ENCODE measurements at places on chromosomes 4 and X.

DNA sequence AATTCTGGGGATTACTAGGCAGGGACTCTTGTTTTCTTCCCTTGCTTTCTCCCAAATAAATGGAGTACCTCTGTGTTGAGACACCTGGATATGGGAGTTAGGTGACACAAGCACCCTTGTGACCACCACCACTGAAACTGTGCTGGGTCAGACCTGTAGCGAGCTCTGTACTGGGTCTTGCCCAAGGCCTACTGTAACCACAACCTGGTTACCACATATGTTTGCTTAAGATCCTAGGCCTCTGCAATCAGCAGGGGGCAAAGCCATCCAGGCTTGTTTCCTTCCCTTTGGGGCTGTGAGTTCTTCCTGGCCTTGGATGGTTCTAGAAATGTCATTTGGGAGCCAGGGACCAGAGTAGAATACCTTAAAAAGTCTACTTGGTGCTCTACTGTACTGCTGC is 49.4 kb downstream of the LPAR4 start:
- no peak for DNase-seq

GRCh38 chr4:188780686-188781085 is 641.4 kb downstream of the TRIML1 start:
- no peak for DNase-seq

DNA sequence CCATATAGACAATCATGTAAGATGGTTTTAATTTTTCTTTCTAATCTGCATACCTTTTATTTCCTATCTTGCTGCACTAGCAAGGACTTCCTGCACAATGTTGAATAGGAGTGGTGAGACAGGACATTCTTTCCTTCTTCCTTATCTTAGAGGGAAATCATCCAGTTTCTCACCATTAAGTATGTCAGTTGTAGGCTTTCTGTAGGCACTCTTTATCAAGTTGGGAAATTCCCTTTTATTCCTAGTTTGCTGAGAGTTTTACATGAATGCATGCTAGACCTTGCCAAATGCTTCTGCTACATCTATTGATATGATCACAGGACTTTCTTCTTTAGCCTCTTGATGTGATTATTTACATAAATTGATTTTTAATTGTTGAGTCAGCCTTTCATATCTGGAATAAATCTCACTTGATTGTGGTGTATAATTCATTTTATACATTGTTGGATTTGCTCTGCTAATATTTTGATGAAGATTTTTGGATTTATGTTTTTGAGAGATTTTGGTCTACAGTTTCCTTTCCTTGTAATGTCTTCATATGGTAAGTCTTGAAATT is 23.8 kb downstream of the RNF175 start:
- DNase-seq = no peak

DNA sequence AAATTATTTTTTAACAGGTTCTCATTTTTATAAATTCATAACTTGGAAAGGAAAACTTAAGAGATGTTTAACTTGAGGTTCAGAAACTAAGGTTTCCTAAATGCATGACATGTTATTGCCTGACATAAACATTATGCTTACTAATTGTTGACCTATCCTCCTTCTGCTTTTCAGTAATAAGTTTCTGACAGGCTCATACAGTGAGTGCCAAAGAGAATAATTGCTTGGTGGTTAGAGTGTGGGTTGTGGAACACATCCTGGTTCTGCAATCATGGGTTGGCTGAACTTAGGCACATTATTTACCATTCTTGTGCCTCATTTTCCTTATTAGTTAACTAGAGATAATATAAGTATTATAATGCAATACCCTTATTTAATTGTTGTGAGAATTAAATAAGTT is 56.5 kb downstream of the BMPR1B start:
- DNase-seq = no peak

- peak; percentile 68 for DNase-seq
These were observed at the start of gene TRAM1L1 for GRCh38 chr4:117084866-117085701. TSS of gene TRAM1L1 (minus strand) at chr4:117085576. CDS start at chr4:117085393, 183 bp downstream.

GRCh38 chr4:98433691-98434090 is 172.5 kb downstream of the RAP1GDS1 start:
- DNase-seq = no peak

DNA sequence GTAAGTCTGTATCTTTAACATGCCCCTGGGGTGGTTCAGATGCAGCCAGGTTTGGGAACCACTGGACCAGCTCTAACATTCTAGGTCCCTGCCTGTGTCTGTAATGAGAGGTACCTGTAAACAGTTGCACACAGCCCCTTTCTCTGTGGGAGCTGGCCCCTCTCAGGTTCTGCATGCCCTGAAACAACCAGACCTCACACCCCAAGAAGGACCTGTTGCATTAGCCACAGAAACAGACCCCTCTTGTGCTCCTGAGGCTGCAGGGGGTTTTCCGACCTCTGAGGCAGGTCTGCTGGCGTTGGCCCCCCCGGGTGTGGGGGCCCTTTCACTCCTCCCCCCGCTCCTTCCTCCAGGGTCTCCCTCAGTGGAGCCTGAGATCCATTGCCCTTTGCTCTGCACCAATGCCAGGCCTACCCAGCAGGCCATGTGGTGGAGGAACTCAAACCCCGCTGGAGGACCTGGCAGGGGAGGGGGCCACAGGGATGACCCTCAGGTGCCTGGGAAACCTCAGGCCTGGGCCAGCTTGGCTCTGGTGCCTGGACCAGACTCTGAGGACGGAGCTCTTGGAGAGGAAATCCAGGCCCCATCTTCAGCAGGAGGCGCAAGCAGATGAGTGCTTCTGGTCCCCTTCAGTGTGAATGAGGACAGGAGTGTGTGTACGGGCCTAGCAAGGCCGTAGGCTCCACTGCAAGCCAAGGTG is 61.4 kb upstream of the PJA1 start:
- DNase-seq = no peak

DNA sequence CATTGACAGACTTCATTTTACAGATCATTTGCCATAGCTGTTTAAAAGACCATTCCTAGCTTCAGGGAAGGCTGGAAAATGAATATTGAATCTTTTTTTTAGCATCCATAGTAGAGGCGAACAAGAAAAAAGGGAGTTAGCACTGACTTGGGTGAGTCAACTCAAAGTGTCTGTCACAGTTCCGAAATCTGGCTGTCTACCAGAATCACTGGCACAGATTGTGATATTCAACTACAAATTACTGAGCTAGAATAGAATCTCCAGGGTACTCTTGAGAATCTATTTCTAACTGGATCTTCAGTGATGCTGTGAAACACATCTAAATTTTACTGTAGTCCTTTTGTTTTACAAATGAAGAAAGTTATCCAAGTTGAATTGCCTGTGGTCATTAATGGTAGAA is 31.5 kb downstream of the SEC24B start:
- no peak for DNase-seq

GRCh38 chr4:56856656-56857055 is 35.2 kb upstream of the SPINK2 start:
- no peak for DNase-seq

GRCh38 chrX:2710041-2710840 is 19.1 kb downstream of the CD99 start:
- peak; percentile 59 for DNase-seq

- DNase-seq = no peak
These were observed 21.6 kb upstream of the RAI2 start for GRCh38 chrX:17882680-17883079.

- no peak for DNase-seq
These were observed 452.3 kb downstream of the MID1IP1 start for GRCh38 chrX:39253551-39253950.

DNA sequence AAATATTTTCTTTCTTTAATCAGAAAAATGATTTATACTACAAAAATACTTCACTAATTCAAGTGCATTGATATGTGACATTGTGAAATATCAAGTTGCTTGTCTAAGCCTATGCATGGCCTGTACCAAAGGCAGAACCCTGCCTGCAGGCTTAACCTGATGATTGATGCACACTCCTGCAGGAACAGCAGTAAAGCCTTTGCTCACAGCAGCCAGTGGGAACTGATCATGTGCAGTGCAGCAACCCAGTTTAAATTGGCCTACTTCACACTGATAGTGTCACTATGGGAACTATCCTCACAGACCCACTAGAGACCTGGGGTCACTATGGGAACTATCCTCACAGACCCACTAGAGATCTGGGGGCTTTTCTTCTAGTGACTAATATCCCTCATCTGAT is 603.8 kb downstream of the RAPGEF2 start:
- DNase-seq = no peak

GRCh38 chr4:37446016-37446415 is 201.5 kb downstream of the NWD2 start:
- DNase-seq = no peak

GRCh38 chrX:155053656-155054055 is 17.3 kb downstream of the CMC4 start:
- DNase-seq = no peak

DNA sequence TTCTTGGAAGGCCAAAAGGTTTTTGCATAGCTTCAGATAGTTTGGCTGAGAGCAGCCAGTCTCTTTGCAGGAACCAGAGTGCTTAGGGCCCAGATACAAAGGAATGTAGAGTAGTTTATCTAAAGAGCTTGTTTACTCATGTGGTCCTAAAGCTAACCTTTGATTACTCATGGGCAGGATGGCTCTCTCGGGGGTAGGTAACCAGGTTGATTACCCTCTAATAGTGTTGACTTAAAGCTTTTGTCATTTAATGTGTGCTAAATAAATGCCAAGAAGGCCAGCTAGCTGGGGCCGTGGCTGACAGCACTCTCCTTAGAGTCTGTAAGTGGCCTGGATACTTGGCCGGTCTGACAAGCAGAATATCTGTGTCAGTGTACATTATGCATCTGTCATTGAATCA is 69.7 kb upstream of the MAGEB16 start:
- DNase-seq = no peak

- DNase-seq = no peak
These were observed 56.3 kb downstream of the SHISA3 start for GRCh38 chr4:42453612-42454011.

- no peak for DNase-seq
These were observed 121.6 kb upstream of the IGFBP7 start for GRCh38 chr4:57231781-57232180.

- no peak for DNase-seq
These were observed 9.8 kb upstream of the FRAS1 start for GRCh38 chr4:78047366-78047765.

DNA sequence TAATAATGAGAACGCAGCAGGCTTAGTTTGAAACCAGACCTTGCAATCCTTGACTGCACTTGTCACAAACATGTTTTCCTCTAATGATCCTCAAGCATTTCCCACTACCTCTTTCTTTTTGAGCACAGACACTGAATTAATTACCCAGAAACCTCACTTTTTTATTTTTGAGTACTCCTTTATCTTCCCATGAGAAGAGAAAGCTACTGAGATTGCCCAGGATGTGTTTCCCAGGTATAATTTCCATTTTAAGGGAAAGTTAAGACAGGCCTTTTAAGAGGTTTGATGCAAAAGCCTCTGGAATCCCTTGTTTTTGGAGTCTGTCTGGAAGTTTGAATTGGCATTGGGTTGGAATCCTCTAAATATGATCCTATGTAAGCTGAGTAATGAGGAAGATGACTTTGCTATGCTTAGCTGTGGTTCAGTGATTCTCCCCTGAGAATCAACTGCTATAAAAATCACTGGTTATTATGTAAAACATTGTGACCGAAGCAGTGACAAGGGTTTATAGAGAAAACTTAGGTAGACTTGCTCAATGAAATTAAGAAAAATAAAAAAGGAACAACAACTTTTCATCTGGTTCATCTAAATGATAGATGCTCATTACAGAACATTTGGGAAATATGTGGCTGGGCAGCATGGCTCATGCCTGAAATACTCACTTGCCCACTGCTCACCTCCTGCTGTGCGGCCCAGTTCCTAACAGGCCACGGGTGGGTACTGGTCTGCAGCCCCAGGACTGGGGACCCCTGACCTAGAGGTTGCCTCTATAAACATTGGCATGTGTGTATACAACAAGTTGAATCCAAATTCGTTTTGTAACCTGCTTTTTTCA is 10.8 kb upstream of the RHOH start:
- no peak for DNase-seq

- DNase-seq = no peak
These were observed 147.2 kb downstream of the SPCS3 start for GRCh38 chr4:176467001-176467400.

DNA sequence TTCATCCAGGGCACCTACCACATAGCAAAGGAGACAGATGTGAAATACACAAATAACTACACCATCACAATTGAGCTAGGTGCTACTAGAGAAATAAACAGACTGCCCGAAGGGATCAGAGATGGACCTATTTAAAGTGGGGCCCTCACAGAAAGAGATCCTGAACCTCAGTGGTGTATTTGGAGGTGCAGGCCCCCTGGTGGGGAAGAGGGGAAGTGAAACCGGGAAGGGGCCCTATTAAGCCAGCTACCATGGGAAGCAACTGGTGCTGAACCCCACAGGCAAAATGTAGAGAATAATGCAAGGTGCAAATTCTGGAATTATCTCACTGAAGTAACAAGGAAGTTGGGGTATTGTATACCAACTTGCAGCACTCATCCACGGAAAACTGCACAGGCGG is 78.6 kb upstream of the FAM9A start:
- no peak for DNase-seq

GRCh38 chrX:148723551-148723950 is 223.1 kb downstream of the AFF2 start:
- DNase-seq = no peak

GRCh38 chrX:49266523-49267445 is 2.3 kb upstream of the FOXP3 start:
- no peak for DNase-seq

DNA sequence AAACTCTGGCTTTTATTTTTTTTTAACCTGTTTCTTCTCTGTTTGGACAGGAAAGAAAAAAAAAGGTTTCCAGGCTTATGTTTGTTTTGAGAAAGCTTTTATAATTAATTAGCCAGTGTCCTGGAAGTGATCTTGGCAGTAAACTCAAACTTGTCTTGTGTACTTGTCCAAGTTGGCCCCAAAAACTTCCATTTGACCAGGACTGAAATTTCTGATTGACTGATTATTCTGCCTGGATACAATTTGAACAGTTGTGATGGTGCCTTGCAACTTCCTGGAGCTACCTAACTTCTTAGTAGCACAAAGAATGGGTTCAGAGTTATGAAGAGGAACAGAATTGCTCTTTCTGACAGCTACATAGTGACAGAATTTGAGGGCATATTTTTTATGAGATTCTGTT is 62.0 kb downstream of the SLC4A4 start:
- DNase-seq = no peak

GRCh38 chrX:56281789-56282188 is 49.6 kb downstream of the KLF8 start:
- DNase-seq = no peak

GRCh38 chrX:30308263-30309138 is 689 bp downstream of the NR0B1 start:
- DNase-seq = no peak

DNA sequence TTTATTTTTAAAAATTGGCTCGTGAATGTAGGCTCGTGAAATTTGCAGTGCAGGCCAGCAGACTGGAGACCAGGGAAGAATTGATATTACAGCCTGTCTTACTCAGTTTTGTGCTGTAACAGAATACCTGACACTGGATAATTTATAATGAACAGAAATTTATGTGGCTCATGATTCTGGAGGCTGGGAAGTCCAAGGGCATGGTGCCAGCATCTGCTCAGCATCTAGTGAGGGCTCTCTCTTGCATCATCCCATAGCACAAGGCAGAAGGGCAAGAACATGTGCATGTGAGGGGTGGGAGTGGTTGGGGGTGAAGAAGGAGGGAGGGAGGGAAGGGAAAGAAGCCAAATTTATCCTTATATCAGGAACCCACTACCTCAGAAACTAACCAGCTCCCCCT is 13.7 kb upstream of the CLTRN start:
- no peak for DNase-seq

- no peak for DNase-seq
These were observed 87.1 kb upstream of the INPP4B start for GRCh38 chr4:142933207-142933606.
